ENCODE measurements at places on chromosomes 2 and 18. TPM values are rescaled to one million over a fixed set of nuclear protein-coding genes. Genes with fewer than 3 reads are reported as not detected.

GRCh38 chr2:22442051-22442450, 942.9 kb upstream of the KLHL29 start:
- no peak for DNase-seq

- DNase-seq = peak; percentile 88
Observed at GRCh38 chr2:180978903-180979748, 1.3 kb upstream of the UBE2E3 start.

Gene RAB17
- total RNA-seq = 0.26 TPM

Gene FAM124B
- total RNA-seq = not detected

DNA sequence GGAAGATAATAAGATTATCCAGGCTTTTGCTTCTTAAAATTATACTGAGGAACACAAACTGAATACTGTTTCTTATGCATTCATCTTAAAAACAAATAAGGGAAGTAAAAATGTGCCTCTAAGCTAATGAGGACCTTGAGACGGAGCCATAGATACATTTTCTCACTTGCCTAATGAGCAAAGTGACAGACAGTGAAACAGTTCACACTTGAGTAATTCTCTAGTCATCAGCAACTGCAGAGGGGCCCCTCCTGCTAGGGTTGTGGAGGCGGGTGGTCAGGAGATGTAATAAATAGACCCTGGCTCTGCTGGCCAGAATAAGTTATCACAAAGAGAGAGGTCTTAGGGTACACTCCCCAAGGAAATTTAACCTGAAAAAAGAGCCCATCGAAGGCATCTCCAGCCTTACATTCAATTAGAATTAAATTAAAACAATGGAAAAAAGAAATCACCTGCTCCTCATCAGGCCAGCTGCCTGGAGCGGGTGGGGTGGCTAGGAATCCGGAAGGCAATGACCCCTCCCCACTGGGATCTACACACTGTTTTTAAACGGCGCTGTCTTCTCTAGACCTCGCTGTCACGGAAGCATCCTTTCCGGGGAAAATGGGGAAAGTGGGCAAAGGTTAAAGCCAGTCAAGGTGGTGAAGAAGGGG, 32.6 kb upstream of the INSIG2 start:
- DNase-seq = no peak

- DNase-seq = peak; percentile 69
Observed at GRCh38 chr2:18247282-18248110, 313.0 kb downstream of the RDH14 start.

Gene GREB1
- total RNA-seq = 0.51 TPM

Gene GPR148
- total RNA-seq = not detected

DNA sequence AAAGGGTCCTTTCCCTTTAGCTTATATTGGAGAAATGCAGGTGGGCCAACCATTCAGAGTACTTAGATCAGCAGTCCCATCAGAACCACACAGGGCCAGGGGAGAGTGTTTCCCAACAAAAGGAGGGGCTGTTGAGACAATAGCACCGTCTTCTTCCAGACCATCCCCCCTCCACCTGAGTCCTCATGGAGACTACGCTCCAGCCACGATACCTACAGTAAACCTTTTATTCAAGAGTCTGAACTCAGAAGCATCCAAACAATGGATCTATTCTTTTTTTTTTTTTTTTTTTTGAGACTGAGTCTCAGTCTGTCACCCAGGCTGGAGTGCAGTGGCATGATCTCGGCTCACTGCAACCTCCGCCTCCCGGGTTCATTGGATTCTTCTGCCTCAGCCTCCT, 25.7 kb upstream of the ZNF532 start:
- no peak for DNase-seq

DNA sequence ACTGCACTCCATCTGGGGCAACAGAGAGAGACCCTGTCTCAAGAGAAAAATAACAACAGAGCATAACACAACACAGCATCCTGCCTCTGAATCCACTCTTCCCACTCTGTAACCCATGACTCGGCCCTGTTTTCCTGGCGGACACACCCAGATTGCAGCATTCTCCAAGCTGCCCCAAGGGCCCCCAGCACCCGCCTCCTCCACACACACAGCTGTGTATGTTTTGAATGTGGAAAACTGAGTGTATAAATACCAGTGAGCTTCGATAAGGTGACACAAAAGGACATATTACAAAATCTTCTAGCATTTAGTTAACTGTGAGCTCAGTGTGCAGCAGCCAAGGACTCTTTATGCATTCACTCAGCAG, 13.0 kb downstream of the IMPA2 start:
- DNase-seq = peak; percentile 30
